ENCODE measurements at places on chromosomes 16 and 17.

GRCh38 chr16:88531931-88532433 lies 38.2 kb upstream of the ZC3H18 start:
- no peak for DNase-seq

GRCh38 chr16:57406881-57407280 lies 2.3 kb downstream of the CCL17 start:
- DNase-seq, result no peak

- DNase-seq, result no peak
Measured at GRCh38 chr17:16023881-16024280, 24.3 kb downstream of the TTC19 start.

- no peak for DNase-seq
Measured at GRCh38 chr17:44258811-44259351, 9.1 kb downstream of the SLC4A1 start.

DNA sequence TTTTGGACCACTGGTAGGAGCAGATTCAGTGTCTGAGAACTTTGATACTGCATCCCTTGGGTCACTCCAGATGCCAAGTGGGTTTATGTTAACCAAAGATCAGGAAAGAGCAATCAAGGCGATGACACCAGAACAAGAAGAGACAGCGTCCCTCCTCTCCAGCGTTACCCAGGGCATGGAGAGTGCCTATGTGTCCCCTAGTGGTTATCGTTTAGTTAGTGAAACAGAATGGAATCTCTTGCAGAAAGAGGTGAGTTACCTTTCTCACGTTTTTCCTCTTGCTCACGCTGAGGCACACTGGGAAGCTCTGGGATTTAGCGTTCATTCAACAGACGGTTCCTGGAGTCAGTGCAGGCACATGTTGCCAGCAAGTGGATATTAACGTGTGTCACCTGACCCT lies 58.0 kb downstream of the NUP88 start:
- no peak for DNase-seq
